ENCODE measurements at places on chromosomes 12 and 14.

GRCh38 chr14:76307786-76308780, 67.9 kb upstream of the ESRRB start:
- DNase-seq: no peak

GRCh38 chr14:60266021-60266937, 17.3 kb downstream of the PPM1A start:
- DNase-seq: peak; percentile 11

GRCh38 chr14:95520346-95520745, 3.9 kb upstream of the SYNE3 start:
- DNase-seq: no peak

GRCh38 chr12:115918763-115919162, 358.7 kb downstream of the MED13L start:
- no peak for DNase-seq

DNA sequence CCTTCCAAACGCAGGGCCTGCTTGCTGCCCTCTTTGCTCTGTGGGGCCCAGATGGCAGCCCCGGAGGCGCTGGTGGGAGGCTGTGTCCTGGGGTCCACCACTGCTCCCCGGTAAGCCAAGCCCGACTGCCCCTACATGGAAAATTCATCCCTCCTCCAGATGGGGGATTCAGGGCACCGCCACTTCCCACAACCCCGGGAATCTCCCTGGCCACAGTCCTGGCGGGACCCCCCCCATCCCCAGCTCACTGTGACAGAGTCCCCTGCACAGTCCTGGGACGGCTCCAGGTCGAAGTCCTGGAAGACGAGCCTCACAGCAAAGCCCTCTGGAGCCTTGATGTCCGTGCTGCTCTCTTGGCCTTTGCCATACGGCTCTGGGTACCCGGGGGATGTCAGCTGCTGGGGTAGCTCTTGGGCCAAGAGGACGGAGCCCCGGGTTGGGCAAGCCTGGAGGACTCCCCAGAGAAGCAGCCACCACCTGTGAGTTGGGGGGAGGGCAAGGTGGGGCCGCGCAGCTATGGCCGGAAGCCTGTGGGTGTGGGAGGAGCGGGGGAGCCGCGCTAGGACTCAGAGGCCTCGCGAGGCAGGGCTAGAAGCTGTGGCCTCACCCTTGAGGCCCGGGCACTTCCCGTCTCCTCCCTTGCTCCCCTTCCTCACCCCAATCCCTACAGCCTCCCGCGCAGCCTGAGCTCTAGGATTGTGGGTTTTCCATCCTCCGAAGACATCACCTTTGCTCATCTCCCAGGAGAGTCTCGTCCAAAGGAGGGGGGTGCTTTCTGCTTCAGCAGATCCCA, 815 bp downstream of the C1RL start:
- peak; percentile 63 for DNase-seq

- DNase-seq: no peak
Measured at GRCh38 chr12:52043386-52044212, 7.6 kb upstream of the NR4A1 start.

GRCh38 chr14:54550514-54550913, 16.4 kb upstream of the SAMD4A start:
- no peak for DNase-seq

DNA sequence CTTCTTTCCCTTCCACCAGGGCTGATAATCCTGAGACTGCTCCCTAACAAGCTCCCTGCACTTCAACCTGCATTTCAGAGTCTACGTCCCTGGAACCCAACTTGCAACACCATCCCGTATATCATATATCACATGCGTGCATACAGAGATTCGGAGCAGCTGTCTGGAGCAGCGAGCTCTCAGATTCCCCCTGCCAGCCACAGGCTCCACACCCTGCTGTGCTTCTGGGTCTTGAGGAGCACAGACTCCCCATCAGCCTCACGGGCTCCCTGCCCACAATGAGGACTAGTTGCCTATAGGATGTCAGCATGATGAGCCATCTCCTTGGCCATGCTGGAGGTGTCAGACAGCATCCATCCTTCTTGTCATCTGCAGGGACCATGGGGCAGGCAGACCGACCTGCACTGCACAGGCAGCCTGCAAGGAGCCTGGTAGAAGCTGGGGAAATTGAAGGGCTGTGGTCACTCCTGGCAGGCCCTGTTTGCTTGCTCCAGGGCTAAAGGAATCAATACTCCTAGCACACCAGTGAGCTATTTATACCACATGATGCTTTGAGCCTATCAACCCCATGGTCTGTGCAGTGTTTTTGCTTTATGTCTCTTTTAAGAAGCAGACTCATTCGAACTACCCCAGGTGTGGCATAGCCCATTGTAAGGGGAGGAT, 19.6 kb upstream of the HDAC7 start:
- no peak for DNase-seq

DNA sequence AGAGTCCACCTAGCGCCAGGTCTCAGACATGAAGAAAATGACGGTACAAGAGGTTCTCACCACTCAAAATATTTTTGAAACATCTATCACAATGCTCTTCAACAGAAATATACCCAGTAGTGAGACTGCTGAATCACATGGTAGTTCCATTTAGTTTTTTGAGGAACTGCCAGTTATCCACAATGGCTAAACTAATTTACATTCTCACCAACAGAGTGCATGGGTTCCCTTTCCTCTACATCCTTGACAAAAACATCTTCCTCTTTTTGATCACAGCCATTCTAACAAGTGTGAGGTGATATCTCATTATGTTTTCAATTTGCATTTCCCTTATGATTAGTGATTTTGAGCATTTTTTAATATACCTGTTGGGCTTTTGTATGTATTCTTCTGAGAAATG, 5.7 kb upstream of the GPR65 start:
- DNase-seq: no peak

GRCh38 chr14:32200368-32201192, 1.3 kb upstream of the RNU6-7 start:
- no peak for DNase-seq

- no peak for DNase-seq
Measured at GRCh38 chr14:73916324-73916723, 29.7 kb downstream of the ZNF410 start.

DNA sequence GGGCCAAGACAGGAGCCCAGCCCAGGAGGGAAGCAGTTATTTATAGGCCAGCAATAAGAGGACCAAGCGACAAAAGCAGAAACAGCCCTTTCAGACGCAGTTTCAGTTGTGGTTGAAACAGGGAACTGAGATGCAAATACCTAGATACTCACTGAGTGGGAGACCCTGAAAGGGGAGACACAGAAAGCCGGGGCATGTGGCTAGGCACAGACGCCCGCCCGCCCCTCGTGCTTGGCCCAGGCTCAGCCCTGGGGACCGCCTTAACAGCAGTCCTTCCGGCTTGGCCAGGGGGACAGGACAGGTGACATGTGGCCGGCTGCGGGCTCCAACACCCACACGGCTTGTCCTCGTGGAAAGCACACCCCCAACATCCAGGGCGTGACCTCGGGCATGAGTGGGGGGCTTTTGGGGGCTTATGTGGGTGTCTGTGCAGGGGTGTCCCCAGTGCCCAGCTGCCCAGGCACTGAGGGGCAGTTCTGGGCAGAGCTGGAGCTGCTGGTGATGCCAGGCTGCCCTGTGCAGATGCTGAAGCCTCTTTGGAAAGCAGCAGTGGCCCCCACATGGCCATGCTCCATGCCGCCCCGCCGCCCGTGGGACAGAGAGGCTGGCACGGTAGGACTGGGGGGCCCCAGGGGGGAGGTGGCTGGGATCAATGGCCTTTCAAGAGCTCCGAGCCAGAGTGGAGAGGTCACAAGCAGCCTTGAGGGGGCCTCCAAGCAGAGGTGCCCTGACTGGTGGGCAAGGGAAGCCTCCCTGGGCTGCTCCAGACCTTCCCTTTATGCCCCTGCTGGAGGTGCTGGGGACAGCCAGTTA, 2.1 kb downstream of the PLD4 start:
- DNase-seq: no peak

DNA sequence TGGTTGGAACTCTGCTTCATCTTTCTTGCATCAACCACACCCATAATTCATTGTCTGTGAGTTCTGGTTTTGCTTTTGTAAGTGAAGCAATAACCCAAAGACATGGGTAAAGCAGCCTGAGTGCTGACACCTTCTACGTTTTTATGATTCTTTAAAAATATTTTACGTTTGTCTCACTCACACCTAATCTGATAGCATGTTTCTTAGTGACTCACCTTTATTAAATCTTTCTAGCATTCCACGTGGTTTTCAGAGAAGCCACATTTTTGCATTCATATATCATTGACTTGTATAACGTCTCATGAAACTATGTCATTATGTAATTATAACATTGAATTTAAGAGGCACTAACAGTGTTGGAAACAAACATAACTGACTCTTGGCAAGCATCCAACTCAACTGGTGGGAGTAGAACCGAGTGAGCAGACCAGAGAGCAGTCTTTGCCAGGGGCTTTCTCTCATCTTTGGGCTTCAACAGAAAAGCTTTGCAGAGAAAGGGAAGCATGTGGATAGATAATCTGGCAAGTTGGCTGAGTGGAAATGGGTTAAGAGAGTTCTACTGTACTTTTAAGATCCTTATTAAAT, 118.8 kb downstream of the TPH2 start:
- no peak for DNase-seq

- DNase-seq: no peak
Measured at GRCh38 chr12:110566993-110567392, 16.1 kb downstream of the PPTC7 start.

DNA sequence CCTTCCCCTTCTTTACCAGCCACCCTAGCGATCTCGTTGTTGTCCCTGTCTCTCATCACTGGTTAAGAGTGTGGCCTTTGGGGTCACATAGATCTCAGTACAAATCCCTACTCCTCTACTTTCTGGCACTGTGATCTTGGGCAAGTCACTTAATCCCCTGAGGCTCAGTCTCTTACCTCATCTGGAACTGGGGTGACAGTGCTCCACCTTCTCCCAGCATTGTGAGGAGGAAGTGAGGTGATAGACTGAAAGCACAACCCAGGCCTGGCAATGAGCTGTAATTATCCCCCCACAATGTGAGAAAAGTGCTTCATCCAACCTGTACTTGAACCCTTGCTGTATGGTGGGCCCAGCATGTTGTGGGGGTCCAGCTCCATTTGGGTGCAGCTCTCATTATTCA, 48.0 kb downstream of the IRAK3 start:
- DNase-seq: no peak

DNA sequence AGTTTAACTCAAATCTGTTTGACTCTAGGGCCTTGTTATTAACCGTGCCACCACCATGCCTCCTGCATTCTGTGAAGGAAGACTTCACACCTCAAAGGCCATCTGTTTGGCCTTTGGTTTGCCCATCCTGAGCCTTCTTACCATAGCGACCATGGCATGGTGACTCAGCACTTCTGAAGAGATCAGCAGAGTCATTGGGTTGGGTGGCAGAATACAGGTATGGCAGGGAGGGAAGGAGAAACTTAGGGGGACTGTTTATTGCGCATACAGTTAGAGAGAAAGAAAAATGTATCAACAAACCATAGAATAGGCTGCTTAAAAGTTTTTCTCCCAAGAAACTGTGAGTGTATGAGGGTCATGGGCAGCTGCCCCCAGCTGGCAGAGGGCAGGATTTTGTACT, 49.2 kb downstream of the DAD1 start:
- no peak for DNase-seq
